ENCODE measurements at places on chromosomes 1 and 21.
A peak's percentile ranks its signal among the peaks of the same experiment; 100 is the strongest.

GRCh38 chr1:155218854-155219591, 10.5 kb downstream of the MTX1 start:
- DNase-seq, result no peak

DNA sequence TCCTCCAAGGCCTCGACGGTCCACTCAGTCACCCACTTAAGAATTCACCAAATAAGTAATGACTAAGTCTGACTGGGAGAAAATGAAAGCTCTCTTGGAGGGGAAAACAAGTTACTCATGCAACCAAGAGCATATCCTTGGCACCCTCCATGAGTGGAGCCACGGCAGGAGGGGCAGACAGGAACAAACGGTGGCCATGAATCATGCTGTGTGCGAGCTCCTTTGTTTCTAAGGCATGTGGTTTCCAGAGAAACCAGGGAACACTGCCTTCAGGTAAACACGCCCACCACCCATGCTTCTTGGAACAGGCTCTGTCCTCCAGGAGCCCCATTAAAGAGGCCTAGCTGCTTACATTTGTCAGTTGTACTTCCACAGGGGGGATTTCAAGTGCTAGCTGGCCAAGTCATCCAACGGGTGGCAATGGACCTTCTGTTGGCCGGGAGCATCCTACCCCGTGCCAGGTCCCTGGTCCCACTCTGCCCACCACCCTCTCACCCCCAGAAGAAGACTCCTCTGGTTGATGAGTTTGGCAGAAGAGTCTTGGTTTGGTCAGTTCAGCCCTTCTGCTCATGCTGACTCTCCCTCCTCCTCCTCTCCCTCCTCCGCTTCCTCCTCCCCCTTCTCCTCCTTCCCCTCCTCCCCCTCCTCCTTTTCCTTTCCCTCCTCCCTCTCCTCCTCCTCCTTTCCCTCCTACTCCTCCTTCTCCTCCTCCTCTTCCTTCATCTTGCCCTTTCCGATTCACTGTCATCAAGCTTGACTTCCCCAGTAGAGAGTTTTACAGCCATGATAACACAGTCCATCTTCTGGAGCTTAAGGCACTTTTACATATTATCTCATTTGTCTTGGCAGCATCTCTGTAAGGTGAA, 107.6 kb downstream of the CCDC185 start:
- DNase-seq, result no peak

DNA sequence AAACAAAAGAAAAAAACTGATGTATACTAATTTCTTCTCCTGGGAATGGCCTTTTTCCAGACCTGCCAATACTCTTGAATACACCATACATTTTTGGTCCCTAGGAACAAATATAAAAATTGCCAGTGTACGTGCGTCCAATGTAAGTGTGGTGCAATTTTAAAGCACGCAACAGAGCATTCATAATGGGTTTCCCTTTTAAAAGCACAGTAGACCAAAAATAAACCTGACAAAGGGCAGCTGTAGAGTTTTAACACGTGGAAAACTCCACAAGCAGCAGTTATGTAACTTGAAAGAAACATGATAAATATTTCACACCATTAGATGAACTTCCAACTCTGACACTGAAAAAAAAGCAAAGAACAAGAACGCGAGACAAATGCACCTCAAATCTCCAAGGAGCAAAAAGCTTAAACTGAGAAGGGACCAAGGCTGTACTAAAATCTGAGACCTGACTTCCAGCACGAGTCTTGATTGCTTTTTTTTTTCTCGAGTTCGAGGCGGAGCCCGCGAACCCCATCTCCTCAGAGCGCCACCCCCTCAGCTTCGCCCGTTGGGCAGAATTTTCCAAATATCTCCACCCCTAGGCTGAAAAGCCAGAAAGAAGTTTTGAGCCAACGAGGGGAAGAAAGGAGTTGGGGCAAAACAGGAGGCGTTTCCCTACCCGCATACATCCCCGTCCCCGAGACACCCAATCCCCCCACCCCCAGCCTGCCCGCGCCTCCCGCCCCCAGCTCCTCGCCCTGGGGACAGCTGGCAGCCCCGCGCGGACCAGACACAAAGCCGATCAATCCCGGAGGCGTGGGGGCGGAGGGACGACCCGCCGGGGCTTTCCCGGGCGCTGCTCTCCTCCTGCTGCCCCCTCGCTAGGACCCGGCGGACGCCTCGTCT, at the start of gene JAM2:
Gene JAM2, plus strand, starts transcription at position 599 of the 891 bp plus-strand sequence. CDS start 564 bp downstream, outside the sequence.
- no peak for DNase-seq

GRCh38 chr1:39409055-39409816, 82.2 kb upstream of the BMP8A start:
- peak; percentile 32 for DNase-seq

DNA sequence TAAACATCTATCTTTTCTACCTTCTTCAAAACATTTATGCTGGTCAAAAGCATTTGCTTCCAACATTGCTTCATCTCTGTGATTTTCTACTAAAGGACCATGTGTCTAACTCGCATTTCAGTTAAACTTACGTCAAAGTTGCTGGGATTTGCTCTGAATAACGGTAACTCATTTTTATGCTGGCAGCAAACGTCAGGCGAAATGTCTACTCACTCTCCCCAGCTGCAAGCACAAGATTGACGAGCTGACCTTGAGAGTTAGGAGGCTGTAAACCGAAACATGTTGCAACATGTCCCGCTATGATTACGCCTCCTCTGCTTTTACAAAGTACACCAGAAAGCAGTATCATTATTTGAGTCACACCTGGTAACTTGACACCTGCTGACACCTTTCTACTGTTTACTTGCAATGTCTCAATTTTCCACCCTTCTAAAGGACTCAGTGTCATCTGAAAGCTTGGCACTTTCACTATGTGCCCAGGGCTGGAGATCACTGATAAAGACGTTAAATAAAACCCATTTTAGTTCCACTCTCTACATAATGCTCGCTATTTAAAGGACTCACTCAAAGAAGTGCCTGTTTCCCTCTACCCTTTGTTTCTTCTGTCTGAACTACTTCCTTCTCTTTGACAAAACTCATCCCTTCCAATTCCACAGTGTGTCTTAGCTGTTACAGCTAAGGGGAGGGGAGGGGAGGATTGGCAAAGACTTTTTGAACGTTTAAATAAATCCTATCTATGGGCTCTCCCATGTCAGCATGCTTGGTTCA, 111.9 kb downstream of the PTPN14 start:
- no peak for DNase-seq

- no peak for DNase-seq
Measured at GRCh38 chr1:75855010-75855409, 58.3 kb downstream of the MSH4 start.

Data from neural crest cell (in vitro differentiated cells).